Neural progenitor cell (in vitro differentiated cells): ENCODE measurements at places on chromosomes 6 and 20. TPM values are rescaled to one million over a fixed set of nuclear protein-coding genes. Genes with fewer than 3 reads are reported as not detected.

The TCF15 gene
- total RNA-seq = 0.07 and 1.4 TPM in 2 replicates

The NOTCH4 gene
- total RNA-seq = 3.2 and 4.5 TPM in 2 replicates

The COL11A2 gene
- total RNA-seq = 0.49 and 0.99 TPM in 2 replicates

The RBPJL gene
- total RNA-seq = not detected in 2 replicates

The ADGRF1 gene
- total RNA-seq = not detected in 2 replicates

The TAP1 gene
- 6.2 and 6.5 TPM in 2 replicates for total RNA-seq

The BPIFA1 gene
- not detected in 2 replicates for total RNA-seq

DNA sequence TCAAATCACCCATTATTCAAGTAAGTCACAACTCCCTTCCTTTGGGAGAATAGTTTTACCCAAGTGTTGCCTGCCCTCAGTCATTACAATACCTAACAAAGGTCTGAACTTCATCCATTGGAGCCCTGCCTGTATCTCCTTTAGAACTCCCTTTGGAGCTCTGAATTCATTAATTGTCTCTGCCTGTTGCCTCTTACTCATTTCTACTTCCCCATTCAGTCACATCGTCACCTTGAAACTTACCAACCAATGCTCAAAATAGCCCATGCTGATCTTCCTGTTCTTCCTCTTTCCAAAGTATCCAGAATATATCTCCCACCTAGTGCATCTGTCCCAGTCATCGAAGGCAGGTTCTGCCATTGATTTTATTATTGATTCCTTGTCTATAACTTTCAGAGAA, 120.7 kb upstream of the ADGRF1 start:
- no peak for DNase-seq

DNA sequence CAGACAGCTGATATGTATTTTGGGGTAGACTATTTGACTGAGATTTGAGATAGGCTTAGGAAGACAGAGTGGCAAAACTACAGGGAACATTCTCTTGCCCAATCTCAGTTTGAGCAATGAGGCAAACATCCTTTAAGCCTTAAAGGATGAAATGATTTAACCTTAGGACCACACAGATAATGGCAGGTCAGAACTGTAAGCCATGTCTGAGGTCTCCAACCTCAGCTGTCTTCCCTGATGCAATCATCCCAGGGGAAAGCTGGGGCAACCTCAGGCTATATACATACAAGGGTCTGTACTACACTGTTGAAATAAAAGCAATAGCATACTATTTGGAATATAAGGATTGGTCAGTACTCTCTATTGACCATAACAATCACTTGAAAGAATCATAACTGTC, 83.8 kb upstream of the NUP153 start:
- DNase-seq = no peak

DNA sequence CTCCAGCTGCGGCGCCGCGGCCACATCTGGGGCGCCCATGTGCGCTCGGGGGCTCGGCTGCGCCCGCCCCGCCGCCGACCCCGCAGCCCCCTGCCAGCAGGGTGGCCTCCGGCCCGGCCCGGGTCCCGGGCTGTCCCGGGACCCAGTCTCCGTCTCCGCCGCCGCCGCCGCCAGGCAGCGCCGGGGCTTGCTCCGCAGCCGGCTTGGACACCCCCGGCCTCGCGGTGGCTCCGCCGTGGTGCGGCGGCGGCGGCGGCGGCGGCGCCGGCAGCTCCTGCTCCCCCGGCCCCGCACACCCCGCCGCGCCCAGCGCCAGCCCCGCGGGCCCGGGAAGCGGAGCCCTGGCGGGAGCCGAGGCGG, 219 bp downstream of the ISM1 start:
- DNase-seq = no peak

DNA sequence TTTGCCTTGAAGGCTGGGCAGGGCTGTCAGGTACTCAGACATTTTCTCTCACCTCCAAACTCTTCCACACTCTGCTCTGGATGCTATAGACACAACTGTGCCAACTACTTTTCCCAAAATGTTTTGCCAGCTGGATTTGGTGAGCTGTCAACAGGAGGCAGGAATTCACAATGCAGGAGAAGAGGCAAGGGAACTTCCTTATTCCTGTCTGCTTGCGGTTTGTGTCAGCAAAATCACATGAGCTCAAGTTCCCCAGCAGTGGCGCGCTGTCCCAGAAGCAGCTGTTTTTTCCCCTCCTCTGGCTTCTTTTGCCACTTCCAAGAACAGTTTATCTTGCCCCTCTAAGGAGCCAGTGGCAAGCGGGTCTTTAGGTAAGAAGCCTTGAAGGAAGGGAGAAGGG, 608.2 kb downstream of the PRKN start:
- no peak for DNase-seq

- no peak for DNase-seq
Observed at GRCh38 chr20:48307277-48307676, 520.5 kb downstream of the PREX1 start.

GRCh38 chr6:138230221-138230620, 11.9 kb upstream of the PBOV1 start:
- no peak for DNase-seq

- no peak for DNase-seq
Observed at GRCh38 chr6:152330961-152331360, 306.2 kb downstream of the SYNE1 start.

- no peak for DNase-seq
Observed at GRCh38 chr6:130136798-130137197, 86.0 kb downstream of the SAMD3 start.

DNA sequence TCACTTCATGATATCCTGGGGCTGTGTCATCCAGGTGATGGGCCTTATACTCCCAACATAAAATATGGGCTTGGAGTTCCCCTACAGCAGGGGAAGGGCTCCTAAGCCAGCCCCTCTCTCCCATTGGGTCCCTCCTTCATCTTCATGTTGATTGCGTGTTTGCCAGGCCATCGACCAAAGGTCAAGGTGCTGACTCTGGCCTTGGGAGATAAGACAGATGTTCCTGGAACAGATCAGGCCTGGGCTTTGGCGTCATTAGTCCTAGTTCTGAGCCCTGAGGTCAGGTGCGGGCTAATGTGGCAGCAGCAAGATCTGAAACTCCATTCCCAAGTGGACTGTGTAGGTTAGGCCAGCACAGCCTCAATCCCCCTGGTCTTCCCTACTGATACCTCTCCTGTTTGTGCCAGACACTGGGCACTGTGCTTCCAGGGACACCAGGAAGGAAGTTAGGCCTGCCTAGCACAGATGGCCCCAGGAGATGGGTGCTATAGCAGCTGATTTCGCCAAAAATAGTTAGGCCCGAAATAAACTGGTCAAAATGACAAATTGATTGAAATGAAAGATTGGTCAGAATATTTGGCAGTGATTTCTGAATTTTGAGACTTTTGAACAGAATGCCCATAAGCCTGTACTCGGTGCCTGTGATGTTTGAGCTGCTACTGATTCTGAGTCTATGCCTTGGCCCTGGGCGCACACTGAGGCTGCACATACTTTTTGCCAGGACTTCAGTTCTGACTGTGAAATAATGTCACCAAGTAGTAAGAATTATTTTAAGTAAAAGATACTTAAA, 28.8 kb downstream of the EPB41L1 start:
- DNase-seq = no peak

DNA sequence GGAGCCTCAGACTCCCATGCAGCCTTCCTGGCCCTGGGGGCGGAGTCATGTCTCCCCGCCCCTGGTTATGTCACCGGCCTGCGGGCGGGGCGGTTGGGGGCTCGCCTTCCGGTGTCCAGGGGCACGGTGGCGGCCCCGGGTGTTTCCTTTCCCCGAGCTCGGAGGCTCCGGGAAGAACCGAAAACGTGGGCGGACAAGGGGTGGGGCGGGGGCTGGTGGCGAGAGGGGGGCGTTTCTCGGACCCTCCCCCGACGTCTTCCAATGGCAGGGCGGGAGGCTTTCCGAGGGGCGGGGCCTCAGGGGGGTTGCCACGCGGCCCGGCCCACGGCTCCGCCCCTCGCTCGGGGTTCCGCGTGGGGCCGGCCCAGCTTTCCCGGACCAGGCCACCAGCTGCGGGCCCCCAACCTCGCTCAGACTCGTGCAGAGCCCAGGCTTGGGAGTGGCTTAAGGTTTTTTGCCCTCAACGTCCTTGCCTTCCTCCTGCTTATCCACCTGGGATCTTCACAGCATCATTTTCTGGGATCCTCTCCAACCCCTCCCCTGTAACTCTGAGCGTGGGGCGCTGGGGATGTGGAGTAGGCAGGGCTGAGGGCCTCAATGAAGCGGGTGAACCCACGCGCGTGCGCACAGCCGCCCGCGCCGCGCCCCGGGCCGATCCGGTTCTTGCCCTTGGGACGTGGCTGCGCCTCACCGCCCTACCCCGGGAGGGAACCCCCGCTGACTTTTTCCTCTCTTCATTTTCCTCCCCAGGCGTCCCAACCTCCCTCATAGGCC, 2.1 kb upstream of the NRN1 start:
- peak; percentile 91 for DNase-seq

GRCh38 chr6:2182251-2182650, 63.2 kb downstream of the GMDS start:
- no peak for DNase-seq

DNA sequence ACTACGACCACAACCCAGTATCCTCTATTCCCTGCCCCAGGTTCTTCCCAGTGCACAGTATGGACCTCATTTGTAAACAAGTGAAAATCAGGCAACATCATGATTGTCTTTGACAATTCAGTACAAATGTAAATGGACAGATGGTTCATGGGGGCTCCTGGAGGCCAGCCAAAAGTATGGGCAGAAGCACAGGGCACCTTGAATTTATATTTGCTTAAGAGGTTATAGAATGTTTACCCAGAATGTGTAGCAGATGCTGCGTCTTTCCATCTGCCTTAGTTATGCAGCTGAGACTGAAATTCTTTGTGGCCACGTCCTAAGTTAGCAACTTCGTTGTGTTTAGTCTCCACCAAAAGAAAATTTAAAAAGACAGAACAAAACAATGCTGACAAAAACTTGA, 559.6 kb upstream of the NRSN1 start:
- no peak for DNase-seq

DNA sequence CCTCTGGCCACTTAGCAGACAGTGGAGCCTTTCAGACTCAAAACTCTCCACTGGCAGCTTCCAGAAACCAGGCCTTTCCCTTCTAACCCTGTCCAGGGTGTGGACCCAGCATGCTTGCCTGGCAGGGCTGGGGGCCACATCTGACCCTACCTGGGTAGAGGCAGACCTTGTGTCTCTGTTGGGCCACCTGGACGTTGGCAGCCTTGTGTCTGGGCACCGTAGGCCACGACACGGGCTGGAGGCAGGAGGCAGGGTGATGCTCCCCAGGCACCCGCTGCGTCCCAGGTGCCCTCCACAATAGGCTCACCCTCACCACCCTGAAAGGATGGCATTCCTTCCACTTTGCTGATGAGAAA, 67.6 kb downstream of the NOL4L start:
- no peak for DNase-seq

GRCh38 chr20:62887860-62888239, 26.2 kb upstream of the TCFL5 start:
- no peak for DNase-seq

DNA sequence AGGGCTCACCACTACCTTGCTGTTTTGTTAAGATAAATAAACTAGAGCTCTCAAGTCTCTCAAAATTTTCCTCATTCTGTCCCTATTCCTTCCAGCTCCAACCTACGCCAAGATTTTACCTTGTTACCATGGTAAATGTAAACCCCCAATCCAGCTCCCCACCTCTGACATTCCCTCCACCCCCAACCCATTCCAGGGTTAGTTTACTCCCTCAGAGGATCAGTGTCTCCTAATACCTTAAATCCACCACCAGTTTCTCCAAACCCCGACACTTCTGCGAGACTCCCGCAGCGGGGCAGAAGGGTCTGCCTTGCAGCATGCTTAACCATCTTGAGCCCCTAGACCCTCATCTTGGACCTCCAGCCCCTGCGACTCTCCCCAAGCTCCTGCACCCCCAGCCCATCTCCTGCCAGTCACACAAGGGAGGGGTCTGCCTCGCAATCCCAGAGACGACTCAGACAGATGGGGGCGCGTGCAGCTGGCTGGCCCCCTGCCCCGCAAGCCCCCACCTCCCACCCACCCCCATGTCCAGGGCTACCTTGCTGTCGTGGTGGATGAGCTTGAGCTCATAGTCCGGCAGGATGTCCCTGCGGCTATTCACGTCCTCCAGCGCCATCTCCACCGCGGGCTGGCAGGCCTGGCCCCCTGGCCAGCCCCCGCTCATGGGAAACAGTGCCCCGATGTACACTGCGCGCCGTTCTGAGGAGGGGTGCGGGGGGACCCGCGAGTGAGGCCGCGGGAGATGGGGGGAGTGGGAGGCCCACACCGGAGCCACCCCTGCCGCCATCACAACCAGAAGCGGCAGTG, 5.8 kb downstream of the GABBR1 start:
- peak; percentile 58 for DNase-seq

DNA sequence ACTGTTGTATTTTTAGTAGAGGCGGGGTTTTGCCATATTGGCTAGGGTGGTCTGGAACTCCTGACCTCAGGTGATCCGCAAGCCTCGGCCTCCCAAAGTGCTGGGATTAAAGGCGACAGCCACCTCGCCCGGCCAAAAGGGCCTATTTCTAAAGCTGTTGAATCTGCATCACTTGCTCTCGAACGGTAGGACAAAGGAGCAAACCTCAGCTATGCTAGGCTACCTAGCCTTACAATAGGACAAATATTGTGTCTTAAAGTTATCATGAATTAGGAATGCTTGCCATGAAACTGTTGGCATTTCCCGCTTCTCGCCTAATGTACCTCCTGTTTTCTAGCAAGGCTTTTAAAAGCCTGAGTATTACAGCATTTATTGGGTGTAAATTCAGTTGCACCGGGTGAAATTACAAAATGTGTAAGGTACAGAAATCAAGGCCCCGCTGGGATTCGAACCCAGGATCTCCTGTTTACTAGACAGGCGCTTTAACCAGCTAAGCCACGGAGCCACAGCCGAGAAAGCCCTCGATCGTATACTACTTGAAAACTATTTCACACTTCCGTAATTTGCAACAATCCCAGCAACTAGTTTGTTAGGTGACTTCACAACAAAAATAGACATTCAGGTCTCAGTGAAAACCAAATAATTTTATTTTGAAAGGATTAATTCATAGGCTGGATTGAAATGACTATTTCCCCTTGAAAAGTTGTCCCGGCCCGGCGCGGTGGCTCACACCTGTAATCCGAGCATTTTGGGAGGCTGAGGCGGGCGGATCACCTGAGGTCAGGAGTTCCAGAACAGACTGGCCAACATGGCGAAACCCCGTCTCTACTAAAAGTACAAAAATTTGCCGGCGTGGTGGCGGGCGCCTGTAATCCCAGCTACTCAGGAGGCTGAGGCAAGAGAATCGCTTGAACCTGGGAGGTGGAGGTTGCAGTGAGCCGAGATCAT, 211.6 kb upstream of the ZNF184 start:
- DNase-seq = peak; percentile 84

DNA sequence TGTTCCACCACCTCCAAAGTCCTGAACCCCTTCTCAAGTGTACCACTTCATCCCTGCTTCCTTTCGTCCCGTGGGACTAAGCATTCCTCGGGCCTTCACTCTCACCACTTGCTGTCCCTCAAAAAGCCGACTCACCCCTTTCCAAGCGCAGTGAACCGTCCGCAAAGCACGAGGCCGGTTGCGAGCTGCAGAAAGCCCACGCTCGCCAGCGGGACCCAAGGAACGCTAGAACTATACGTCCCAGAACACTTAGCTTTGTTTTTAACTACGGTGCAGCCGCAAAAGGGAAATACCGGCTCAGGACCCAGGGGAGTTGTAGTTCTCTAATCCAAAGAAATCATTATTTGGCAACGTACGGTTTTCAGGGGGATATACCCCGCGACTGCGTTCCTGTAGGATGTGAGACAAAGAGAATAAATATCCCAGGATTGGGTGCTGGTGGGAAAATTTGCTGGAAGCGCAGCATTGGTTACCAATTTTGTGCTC, 416 bp upstream of the POLR1H start:
- DNase-seq = peak; percentile 64
